Body of pancreas (tissue), 4 donors: ENCODE measurements at places on chromosomes 13 and 19.

DNA sequence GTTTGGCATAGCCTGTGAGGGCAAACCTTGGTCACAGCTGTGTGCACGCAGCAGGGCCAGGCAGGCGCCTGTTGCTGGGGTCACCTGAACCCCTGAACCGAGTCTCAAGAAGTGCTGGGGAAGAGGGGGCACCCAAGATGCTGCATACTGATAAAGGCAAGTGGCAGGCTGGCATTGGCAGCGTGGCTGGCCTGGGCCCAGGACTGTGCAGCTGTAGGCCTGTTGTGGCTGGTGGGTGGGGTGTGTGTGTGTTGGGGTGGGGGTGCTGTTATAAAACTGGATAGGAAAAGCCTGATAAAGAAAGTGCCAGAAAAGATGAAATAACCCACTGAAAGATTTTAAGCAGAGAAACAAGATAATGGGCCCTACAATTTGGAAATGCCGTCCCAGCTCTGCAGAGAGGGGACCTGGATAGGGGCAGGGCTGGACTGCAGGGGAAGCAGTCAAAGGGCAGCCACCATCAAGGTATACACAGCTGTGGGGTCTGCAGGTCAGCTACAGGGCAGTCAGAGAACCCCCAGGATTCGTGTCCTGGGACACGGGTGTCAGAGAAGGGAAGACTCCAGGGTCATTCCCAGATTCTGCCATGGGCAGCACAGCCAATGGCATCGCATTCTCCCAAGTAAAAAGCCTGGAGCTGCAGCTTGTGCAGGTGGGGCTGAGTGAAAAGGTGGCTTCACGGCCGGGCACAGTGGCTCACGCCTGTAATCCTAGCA lies 33.2 kb downstream of the CILP2 start:
- H3K36me3 ChIP-seq, result no peaks in the 10 kb centered on the region

GRCh38 chr19:21084343-21084742 lies 2.3 kb downstream of the ZNF714 start:
- no peaks in the 10 kb centered on the region for H3K36me3 ChIP-seq
- no peak for DNase-seq
- H3K27me3 ChIP-seq, result no peaks in the 10 kb centered on the region
- no peak overlapping the region for H3K4me3 ChIP-seq

- DNase-seq, result no peak
- no peaks in the 10 kb centered on the region for H3K27me3 ChIP-seq
- H3K4me1 ChIP-seq, result no peaks in the 10 kb centered on the region
- no peaks in the 10 kb centered on the region for H3K36me3 ChIP-seq
Observed at GRCh38 chr13:33997574-33997973, 179.6 kb downstream of the RFC3 start.

DNA sequence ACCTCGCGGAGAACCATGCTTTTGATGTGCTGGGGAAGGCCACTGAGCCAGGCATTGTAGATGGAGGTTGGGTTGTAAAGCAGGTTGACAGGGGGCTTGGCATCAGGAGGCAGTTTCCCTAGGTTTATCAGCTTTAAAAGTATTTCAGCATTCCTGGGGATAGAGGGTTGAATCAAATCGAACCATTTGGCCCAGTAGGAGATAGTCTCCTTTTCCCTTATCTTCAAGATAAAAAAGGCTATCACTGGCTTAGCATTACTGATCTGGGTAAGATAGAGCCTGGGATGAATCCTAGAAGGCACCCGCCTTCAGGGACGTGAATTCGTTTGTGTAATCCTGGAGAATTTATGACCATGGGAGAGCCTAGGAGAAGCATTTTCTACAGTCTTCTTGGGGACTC lies 30.6 kb downstream of the SLC6A16 start:
- no peaks in the 10 kb centered on the region for H3K36me3 ChIP-seq
- H3K4me1 ChIP-seq, result no peaks in the 10 kb centered on the region
- H3K4me3 ChIP-seq, result no peak overlapping the region
- no peaks in the 10 kb centered on the region for H3K27me3 ChIP-seq
- no peak overlapping the region for H3K27ac ChIP-seq

DNA sequence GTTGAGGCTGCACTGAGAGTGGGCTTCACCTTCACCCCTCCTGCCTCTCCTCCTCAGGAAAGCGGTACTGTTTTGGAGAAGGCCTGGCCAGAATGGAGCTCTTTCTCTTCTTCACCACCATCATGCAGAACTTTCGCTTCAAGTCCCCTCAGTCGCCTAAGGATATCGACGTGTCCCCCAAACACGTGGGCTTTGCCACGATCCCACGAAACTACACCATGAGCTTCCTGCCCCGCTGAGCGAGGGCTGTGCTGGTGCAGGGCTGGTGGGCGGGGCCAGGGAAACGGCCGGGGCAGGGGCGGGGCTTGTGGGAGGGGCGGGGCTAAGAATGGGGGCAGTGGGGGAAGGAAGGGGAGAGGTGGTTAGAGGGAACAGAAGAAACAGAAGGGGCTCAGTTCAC lies 7.5 kb downstream of the CYP2A13 start:
- no peak overlapping the region for H3K27ac ChIP-seq
- no peak for DNase-seq
- H3K4me1 ChIP-seq, result no peaks in the 10 kb centered on the region
- no peaks in the 10 kb centered on the region for H3K27me3 ChIP-seq
- H3K4me3 ChIP-seq, result no peak overlapping the region

- H3K27me3 ChIP-seq, result no peaks in the 10 kb centered on the region
- DNase-seq, result no peak
- no peak overlapping the region for H3K4me3 ChIP-seq
- H3K4me1 ChIP-seq, result no peaks in the 10 kb centered on the region
- no peaks in the 10 kb centered on the region for H3K36me3 ChIP-seq
Observed at GRCh38 chr13:59706101-59706976, 457.4 kb downstream of the DIAPH3 start.

- no peak for DNase-seq
- H3K27ac ChIP-seq, result no peak overlapping the region
- no peaks in the 10 kb centered on the region for H3K4me1 ChIP-seq
- no peaks in the 10 kb centered on the region for H3K36me3 ChIP-seq
Observed at GRCh38 chr13:25783601-25784024, 268.2 kb downstream of the SHISA2 start.

DNA sequence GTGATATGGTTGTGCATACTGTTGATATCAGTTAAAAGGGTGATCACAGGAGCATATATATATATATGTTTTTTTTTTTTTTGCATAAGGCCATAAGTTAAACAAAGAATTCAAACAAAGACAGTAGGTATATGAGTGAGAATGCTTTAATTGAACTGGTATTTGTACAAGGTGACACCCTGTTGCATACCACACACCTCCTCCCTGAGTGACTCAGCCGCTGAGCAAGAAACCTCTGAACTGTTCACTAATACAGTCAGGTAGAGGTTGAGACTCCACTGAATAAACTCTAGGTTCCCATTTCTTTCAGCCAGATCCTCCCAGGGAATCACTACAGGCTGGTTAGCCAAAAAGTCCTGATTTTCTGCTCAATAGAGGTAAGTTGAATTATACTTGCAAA lies at the start of gene SCEL:
Gene SCEL (plus strand): TSS at position 259 of the 400 bp plus-strand sequence. CDS start 20,170 bp downstream, outside the sequence.
- no peak within 1 kb of the TSS for H3K4me3 ChIP-seq
- H3K36me3 ChIP-seq, result no peaks in the 10 kb centered on the region
- no peaks in the 10 kb centered on the region for H3K4me1 ChIP-seq
- no peaks in the 10 kb centered on the region for H3K27me3 ChIP-seq
- no peak for DNase-seq

DNA sequence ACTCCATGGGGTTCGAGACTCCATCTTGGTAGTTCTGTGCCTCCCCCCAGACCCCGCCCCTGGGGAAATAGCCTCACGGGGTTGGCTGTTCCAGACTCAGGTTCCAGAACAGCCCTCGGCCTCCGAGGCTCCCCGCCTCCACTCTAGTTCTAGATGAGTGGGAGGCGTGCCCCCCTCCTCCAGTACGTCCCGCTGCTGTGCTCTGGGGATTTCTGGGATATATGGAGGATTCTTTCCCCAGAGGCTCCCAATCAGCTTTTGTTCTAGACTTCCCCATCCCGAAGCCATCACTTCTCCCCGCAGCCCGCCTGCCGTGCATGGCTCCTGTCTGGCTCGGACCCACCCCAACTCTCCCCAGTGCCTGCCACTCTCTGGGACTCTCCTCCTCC lies 1.9 kb upstream of the CACNG7 start:
- no peak overlapping the region for H3K4me3 ChIP-seq
- H3K4me1 ChIP-seq, result peaks cover 9% of the 10 kb centered on the region

DNA sequence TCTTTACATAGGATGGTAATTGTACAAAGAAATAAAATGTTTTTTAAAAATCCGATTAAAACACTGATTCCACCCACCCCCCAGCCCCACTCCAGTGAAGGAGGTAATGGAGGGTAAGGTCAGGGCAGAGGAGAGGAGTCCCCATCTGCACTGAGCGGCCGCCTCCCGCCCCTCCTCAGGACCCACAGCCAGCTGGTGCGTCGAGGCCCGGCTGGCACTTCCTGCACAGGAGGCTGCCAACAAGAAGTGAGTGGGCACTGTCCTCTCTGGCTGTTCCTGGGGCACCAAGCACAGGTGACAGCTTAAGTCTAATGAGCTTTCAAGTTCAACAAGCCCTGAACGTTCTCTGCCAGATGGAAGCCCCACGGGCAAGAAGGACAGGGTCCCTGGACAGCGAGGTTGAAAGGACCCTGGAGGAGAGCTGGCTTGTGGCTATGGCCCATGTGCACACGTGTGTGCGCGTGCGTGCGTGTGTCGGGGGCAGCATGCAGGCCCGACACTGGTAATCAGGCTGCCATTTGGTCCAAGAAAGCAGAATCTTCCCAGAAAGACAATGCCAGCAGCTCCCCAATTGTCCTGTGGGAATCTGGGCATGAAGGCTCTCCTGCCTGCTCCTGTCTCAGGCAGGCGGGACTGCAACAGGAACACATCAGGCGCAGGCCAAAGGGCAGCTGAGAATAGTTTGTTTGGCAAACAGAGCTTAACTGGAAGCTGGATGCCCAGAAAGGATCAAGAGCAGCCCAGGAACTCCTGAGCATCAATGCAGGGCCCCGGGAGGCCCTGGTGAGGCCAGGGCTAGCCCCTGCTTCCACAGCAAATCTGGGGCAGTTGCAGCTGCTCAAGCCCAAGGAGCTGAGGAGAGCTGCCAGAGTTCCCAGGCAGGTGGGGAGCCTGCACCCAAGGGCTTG lies 15.1 kb upstream of the EPHX3 start:
- DNase-seq, result no peak
- H3K27ac ChIP-seq, result no peak overlapping the region

- no peaks in the 10 kb centered on the region for H3K4me1 ChIP-seq
- no peak for DNase-seq
- no peaks in the 10 kb centered on the region for H3K36me3 ChIP-seq
- no peak overlapping the region for H3K4me3 ChIP-seq
Observed at GRCh38 chr13:45292176-45292575, 48.8 kb downstream of the TPT1 start.
